ENCODE measurements at places on chromosomes 16 and 17.

DNA sequence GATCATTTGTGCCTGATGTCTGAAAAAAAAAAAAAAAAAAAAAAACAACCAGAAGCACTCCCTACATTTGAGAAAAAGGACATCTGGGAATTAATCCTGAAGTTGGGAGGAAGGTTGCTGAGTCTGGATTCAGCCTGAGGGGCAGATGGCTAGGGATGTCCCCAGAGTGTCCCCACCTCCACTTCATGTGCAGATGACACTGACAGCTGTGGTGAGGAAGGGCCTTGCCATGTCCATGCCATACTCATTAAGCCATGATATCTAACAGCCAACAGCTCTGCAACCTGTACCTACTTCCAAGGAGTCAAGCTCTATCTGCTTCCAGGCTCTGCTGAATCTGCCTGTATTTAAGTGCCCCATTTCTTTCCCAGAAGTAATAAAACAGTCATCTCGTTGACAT, 356.0 kb downstream of the CA10 start:
- no peak for DNase-seq

DNA sequence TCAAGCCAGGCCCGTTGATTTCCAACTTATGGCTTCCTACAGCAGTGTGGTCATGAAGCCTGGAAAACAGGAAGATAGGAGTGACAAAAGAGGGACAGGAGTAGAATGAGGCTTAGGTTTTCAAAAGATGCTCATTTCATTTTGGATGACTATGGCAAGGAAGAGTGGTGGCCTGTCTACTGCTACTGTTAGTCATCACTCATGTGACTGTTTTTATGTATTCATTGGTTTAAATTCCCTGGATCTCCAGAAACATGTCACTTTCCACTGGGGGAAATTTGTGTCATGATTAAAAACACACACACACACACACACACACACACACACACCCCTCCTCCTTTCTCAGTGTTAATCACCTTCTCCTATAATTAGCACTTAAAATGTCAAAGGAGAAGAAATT, 1.1 kb upstream of the CYLD start:
- DNase-seq: no peak

GRCh38 chr16:77353587-77354263, 81.1 kb downstream of the ADAMTS18 start:
- no peak for DNase-seq

DNA sequence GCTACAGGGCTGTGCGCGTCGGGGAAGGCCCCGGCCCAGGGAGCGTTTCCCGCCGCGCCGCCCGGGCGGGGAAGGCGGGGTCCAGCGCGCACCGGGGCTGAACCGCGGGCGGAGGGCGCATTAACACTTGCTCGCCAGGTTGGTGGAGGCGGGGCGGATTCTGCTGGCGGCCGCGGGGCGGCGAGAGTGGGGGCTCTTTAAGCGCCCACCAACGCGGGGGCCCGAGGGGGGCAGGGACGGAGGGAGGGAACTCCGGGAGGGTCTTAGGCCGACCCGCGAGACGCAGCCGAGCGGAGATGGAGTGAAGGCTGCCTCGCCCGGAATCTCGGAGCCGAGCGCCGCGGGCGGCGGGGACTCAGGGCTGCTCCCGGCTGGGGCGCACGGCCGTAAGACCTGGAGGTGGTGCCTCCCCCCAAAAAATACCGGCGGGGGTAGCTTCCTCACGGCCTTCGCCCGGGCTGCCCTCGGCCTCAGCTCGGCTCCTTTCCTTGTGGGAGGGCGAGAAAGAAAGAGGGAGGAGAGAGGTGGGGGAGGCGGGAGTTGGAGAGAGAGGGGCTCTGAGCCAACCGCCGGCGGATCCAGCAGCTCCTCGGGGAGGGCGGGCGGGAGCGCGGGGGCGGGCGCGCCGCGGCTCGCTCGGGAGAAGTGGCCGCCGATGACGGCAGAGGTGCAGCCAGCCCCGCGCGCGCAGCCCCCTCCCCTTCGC, 415 bp upstream of the FOXF1 start:
- DNase-seq: no peak

GRCh38 chr17:81923302-81924260, 4.0 kb downstream of the MAFG start:
- no peak for DNase-seq

GRCh38 chr17:46833840-46834208, 15.3 kb upstream of the WNT3 start:
- DNase-seq: no peak

GRCh38 chr17:72588961-72589360, 468.1 kb downstream of the SOX9 start:
- no peak for DNase-seq

- peak; percentile 37 for DNase-seq
Measured at GRCh38 chr16:58378401-58378800, 13.9 kb upstream of the GINS3 start.

DNA sequence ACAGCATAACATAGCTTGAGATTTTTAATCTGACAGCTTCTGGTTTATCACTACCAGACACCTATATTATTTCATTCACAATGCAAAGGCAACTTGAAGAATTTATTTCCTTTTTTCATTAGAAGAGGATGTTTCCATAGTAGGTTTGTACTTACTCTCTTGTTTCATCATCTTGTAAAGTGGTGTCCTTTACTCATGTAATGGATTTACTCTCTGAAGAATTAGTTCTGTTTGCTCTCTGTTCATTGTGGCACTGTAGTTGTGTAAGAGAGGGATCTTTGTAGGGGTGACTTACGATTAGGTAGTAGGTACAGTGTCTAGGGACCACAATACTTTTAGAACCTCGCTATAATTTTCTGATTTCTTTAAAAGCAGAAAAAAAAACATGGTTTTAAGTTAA, 256.1 kb downstream of the BCAS3 start:
- DNase-seq: no peak

DNA sequence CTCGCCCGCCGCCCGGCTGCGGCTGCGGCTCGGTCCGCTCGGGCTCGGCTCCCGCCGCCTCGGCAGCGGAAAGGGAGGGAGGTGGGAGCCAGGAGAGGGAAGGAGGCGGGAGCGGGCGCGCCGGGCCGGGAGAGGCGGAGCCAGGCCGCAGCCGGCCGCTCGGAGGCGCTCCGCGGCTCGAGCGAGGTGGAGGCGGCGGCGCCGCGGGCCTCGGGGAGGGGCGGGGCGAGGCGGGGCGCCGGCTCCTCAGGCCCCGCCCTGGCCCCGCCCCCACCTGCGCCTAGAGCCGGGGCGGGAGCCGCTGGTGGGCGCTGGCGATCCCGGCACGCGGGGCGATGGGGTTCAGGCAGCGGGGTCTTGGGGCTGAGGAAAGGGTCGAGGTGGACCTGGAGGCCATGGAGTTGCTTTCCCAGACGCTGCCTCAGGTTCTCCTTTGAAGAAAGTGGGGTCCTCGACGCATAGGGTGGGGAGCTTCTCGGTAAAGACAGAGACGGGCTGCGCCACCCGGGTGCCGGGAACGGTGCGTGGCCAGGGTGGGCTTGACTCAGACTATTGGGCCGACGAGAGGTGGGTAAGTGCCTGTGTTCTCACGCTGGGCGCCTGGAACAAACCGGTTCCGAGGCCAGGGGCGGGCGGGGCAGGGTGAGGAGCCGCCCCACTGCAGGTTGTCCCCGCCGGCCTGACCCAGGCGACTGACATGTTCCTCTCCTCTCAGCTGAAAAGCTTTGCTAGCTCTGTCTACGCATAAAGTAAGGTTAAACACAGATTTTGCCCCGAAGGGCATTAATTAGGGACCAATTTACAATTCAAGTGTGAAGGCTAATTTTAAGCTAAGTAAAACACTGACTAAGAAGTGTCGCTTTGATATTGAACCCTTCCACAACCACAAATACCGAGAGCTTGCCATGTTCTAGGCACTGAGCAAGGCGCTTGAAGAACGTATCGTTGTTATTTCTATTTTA, at the start of gene CMTM4:
TSS of gene CMTM4 (minus strand) at position 75 of the 962 bp plus-strand sequence. CDS start 218 bp downstream, outside the sequence.
- peak; percentile 35 for DNase-seq

DNA sequence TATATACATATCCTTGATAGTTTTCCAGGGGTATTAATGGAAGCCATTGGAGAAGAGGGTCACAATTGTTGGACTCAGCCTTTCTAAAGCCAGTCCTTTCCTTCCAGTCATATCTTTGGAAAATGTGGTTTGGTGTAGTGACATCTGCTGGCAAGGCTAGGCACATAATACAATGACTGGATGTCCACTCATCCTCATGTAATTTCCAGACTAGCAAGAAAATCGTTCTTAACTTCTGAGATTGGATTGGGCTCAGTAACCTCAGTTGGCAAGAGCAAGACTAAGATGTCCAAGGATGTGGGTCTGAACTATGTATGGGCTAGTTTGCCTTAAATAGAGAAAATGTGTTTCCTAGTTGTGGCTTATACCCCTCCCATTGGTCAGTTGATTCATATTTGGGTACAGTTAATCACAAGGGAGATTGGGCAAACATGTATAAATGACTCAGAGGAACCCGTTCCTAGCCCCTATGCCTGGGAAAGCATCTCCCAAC, 8.7 kb upstream of the KAT7 start:
- peak; percentile 57 for DNase-seq

- no peak for DNase-seq
Measured at GRCh38 chr17:70855401-70856054, 686.2 kb downstream of the KCNJ2 start.

- no peak for DNase-seq
Measured at GRCh38 chr16:29868396-29869009, 5.5 kb upstream of the CDIPT start.

DNA sequence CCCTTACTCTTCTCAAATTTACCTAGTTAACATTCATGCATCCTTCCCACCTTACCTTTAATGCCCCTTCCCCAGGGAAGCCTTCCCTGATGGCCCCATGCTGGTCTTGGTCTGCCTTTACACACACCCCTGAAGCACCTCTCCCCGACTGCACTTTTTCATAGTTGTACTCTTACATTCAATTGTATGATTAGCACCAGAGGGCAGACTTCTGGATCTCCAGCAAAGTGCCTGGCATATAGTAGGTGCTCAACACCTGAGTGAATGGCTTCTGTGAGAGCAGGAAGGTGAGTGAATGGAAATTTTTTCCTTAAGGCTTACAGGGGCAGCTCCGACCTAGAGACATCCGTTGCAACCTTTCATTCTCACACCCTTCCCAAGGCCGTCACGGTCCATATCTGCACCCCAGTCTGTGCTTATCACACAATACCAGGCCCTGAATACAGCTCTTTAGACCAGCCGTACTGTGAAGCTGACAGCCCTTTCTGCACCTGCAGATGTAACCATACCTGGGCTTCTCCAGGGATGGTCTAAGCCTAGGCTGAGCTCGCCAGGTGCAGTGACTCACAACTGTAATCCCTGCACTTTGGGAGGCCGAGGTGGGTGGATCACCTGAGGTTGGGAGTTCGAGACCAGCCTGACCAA, 4.4 kb downstream of the PGAP3 start:
- no peak for DNase-seq

- DNase-seq: no peak
Measured at GRCh38 chr17:29143894-29144293, 36.3 kb downstream of the MYO18A start.

DNA sequence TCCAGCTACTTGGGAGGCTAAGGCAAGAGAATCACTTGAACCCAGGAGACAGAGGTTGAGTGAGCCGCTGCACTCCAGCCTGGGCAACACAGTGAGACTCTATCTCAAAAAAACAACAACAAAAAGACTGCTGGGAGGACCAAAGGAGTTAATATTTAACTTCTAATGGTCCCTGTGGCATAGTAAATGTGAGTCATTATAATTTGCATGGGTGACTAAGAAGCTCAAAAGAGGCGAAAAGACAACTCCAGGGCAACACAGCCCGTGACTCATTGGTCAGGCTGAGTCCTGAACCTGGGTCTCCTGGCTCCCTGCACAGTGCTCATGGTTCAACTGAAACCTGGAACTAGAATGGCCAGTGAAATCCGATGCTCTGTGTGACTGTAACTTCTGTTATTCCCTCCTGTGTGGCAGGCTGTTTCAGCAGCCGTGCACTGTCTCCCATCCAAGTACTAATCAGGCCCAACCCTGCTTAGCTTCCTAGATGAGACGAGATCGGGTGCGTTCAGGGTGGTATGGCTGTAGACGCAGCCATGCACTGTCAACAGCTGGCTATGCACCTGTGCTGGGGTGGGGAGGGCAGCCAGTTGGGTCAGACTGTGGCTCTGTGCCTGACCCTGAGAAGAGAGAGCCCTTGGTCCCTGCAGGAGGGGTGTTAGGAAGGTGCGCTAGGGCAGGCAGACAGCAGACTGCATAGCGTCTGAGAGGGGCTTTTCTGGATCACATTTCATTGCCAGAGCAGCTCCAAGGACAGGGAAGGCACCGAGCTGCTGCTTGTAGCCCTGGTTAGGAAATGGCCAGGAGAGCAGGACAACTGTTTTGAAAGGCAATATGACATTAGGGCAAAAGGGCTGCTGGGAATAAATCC, 14.5 kb upstream of the GPRC5C start:
- DNase-seq: no peak

GRCh38 chr17:63538693-63539595, 11.3 kb upstream of the DCAF7 start:
- DNase-seq: no peak

GRCh38 chr16:53053967-53054669, 673 bp upstream of the CHD9 start:
- no peak for DNase-seq

- no peak for DNase-seq
Measured at GRCh38 chr16:2698965-2699750, 16.8 kb downstream of the KCTD5 start.

DNA sequence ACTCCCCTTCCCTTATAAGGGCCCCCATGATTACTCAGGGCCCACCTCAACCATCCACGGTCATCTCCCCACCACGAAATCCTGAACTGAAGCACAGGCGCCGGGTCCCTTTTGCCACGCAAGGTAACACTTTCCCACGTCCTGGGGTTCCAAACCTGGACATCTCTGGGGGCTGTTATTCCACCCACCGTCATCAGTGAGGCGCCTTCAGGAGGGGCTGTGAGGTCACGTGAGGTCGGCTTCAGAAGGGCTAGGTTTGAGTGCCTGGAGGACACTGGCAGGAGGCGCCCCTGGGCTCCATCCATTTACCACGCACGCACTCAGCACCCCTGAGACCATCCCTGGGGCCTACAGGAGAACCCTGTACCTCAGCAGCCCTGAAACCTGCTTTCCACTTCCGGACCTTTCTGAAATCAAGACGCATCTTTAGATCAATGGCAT, 4.1 kb downstream of the CD2BP2 start:
- no peak for DNase-seq

- peak; percentile 46 for DNase-seq
Measured at GRCh38 chr17:31313982-31314781, at the start of gene EVI2B. EVI2B (minus strand) TSS chr17:31314054; CDS start chr17:31305609, 8,445 bp downstream.

- no peak for DNase-seq
Measured at GRCh38 chr17:45429339-45430005, 3.2 kb downstream of the ARHGAP27 start.

DNA sequence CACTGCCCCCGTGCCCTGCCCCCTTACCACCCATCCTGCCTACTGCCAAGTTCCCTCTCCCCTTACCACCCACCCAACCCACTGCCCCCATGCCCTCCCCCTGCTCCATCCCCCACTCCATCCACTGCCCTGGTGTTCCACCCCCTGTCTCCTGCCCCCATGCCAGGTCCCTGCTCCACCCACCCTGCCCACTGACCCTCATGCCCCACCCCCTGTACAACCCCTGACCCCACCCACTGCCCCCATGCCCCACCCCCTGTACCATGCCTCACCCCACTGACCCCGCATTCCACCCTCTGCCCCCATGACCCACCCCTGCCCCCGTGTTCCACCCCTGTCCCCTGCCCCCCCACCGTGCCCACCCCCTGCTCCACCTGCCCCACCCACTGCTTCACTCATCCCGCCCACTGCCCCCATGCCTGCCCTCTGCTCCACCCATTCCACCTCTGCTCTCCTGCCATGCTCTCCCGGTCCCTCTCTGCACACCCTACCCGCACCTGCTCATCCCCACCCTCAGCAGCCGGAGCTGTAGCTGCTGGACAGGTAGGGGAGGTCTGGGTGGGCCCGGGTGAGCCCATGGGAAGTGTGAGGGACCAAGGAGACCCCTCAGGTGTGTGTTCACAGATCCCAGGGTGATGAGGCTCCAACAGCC, 7.4 kb upstream of the FN3KRP start:
- no peak for DNase-seq
